Stimulated activated CD8-positive, alpha-beta memory T cell treated with anti-CD3 and anti-CD28 coated beads, Interleukin-15, amount 100 ng/mL, for 4 hours (primary cell): ENCODE measurements at places on chromosomes 7 and 10.

- DNase-seq: no peak
Measured at GRCh38 chr7:25812086-25812850, 339.7 kb upstream of the NFE2L3 start.

GRCh38 chr7:137386966-137387365, 43.4 kb upstream of the PTN start:
- no peak for DNase-seq

DNA sequence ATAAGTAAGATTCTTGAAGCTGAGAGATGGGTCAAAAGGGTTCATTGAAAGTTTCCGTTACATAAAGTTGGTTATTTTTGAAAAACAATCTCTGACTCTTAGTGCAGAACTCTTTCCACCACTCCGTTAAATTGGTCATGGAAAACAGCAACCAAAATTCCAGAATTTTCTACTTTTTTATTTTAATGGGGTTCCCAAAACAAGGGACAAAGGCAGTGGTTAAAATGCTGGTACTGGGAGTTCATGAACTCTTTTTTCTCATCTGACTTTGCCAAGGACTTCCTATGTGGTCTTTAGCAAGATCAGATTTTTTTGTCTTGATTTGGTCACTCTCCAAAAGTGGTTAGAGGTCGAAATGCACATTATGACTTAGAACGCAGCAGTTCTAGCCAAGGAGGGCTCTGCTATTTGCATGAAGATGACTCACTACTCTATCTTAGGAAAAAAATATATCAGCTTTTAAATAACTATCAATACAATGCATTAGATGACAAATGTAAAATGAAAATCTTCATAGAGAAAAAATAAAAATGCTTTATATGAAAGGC, 145.7 kb downstream of the REEP3 start:
- DNase-seq: no peak

DNA sequence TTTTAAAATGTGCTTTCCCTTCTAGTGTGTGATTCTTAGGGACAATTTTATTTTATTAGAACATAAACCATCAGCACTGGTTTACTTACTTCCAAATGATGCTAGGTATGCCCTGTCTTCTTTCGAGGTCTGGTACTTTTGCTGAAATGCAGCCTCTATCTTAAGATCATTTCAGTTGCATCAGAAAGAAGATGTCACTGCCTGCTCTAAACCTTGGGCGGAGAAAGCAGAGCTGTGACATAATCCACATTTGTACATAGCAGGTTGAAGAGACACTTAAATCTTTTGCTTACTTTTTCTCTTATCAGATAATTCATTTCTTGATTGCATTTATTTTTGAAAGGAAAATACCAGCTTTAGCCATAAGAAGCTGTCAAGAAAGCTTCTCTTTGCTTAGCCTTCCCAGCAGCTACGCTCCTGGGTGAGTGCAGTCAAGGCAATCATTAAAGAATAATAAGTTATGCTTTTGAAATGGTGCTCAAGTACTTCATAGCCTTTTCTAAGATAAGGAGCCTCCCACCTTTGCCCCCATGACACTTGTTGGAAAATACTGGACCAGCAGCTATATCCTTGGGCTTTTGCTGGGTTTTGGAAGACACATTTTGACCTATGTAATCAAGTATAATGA, 108.4 kb upstream of the SAMD8 start:
- no peak for DNase-seq

- DNase-seq: no peak
Measured at GRCh38 chr10:31820778-31821369, 107.8 kb downstream of the ARHGAP12 start.

DNA sequence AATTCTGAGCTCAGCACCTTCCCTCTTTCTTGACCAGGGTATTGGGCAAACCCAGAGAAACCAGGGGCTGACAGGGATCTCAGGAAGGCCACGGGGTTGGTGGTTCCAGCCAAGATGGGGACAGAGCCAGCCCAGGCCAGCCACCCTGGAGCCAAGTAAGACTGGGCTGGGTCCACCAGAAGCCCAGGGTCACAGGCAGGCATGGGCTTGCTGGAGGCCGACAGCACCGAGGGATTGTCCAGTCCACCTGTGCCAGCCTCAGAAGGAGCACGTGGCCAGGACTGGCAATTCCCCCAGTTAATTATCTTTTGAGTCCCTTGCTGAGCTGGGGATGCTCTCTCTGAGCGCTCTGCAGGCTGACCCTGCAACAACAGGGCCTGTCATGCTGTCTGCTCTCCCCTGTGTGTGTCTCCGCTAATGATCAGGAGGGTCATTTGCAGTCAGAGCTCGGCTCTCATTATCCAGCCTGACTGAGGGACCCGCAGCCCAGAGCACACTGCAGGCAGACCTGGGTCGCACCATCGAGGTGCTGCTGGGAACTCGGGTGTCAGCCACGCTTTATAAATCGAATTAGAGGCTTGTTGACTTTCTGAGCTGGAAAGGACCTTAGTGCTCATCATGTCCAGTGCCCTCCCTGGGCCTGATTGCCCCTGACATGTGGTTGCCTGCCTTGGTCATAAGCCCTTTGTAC, 69.5 kb upstream of the PPIF start:
- no peak for DNase-seq

DNA sequence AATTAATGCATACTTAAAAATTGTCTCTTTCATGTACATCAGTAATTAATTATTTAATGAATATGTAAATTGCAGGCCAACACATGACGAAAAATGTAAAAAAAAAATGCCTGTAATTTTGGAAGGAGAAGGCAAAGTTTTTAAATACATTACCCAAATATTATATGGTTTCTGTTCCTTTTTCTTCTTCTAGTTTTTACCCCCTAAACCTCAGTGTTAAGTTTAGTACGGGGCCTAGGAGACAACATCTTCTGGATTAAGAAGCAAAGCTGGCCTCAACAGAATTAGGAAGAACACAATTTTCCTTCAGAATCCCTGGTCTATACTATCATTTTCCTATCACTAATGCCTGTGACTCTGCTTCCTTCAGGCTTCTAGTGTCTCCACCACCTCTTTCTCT, 459.3 kb upstream of the NRP1 start:
- DNase-seq: no peak

- no peak for DNase-seq
Measured at GRCh38 chr7:74343281-74344131, 54.3 kb downstream of the CLIP2 start.

- no peak for DNase-seq
Measured at GRCh38 chr7:46622251-46622650, 701.2 kb upstream of the IGFBP3 start.

DNA sequence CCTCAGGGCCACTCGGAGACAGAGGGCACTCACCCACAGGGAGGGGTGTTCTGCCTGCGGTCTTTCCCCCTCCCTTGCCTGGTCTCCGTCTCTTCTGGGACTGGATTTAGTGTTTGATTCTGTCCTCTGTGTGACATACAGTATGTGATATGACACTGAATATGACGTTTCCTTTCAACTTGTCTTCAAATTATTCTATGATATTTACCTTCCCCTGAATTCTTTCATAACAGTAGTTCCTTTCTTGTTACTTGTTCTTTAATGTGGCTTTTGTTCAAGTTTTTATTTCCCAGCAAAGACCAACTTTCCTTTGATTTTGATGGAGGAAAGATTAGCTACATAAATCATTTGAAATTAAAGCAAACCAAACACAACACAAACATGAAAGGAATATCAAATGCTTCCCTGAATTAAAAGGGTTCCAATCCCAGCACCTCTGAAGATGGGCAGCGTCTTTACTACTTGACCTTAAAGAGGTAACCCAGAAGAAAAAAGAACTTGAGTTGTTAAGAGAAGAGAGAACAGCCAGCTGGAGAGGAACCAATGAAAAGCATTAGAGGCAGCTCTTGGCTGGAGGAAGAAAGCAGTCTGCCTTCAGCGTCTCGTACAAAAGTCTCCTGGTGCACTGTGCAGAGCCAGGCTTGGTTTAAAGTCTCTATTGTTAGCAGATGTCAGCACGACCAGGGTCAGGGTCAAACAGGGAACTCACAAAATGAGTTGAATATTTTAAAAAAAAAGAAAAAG, 18.3 kb upstream of the RHEB start:
- DNase-seq: no peak

GRCh38 chr10:905503-905902, 26.0 kb downstream of the LARP4B start:
- DNase-seq: no peak
